Heart left ventricle (tissue), 16 donors: ENCODE measurements at places on chromosomes 6 and 20. TPM values are rescaled to one million over a fixed set of nuclear protein-coding genes. Genes with fewer than 3 reads are reported as not detected.

ZBP1 gene
- polyA plus RNA-seq, result 0.15 TPM

NDUFAF4 gene
- polyA plus RNA-seq, result 75.2 TPM

CPXM1 gene
- polyA plus RNA-seq, result 0.27 TPM

DPPA5 gene
- polyA plus RNA-seq, result not detected

GPRC6A gene
- not detected for polyA plus RNA-seq

ABCF1 gene
- polyA plus RNA-seq, result 28.0 TPM

CD93 gene
- polyA plus RNA-seq, result 9.2 TPM

TXLNB gene
- polyA plus RNA-seq, result 10.1 TPM

BNIP5 gene
- not detected for polyA plus RNA-seq

FOXC1 gene
- polyA plus RNA-seq, result 2.1 TPM

OPN5 gene
- 0.53 TPM for polyA plus RNA-seq

GRCh38 chr20:37398750-37399621 is 53.0 kb downstream of the SRC start:
- DNase-seq, result no peak

- DNase-seq, result no peak
Measured at GRCh38 chr20:11790046-11790445, 127.6 kb upstream of the BTBD3 start.

DNA sequence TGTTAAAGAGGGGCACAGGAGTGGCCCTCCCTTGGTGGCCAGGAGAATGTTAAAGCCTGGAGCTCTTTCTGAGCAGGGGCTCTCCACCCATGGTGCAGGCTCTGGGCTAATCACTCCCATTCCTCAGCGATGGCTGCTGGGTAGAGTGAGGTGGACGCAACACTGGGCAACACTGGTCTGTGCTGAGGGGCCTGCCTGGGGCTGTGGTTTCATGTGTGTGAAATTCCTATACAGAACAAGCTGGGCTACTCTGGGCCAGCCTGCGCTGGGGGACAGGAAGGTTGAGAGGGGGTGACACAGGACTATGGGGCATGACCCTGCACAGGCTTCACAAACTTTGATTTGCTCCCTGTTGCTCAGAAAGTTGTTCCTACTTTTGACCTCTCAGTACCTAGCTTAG is 392.6 kb downstream of the ZFAND3 start:
- no peak for DNase-seq

- DNase-seq, result peak; percentile 73
Measured at GRCh38 chr20:57399587-57400155, 8.5 kb downstream of the RBM38 start.

DNA sequence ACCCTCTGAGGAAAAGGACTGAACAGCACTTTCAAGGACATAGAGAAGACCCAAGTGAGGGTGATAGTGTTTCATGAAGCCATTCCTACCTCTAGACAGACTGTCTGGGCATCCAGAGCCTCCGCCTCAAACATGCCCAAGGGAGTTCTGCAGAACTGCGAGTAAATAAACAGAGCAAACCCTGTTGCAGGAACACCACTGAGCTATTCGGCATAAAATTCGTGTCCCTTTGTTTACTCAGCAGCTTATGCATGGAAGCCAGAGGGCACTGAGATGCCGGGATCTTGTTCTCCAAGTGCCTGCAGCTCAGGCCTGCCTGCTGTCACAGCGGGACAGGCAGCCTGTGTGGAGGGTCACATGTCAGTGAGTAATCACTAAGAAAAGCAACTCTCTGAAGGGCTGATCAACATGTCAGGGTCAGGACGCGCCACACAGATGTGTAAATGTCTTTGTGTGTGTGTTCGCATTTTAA is 164.9 kb upstream of the HEY2 start:
- peak; percentile 61 for DNase-seq

DNA sequence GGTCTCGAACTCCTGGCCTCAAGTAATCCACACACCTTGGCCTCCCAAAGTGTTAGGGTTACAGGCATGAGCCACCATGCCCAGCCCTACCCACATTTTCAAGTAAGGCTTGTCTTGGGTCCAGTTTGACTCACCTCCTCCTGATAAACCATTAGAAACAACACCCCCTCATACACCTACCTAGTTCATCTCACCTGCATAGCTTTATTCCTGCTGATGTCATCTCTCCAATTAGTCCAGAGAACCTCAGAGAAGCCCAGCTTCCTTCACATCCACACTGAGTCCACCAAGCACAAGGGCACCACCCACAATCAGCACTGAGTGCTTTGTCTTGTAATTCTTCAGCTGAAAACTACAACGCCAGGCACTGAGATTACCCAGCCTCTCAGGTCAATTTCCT is 35.3 kb downstream of the KIF16B start:
- no peak for DNase-seq

- no peak for DNase-seq
Measured at GRCh38 chr20:48069596-48069995, 284.3 kb upstream of the SULF2 start.

GRCh38 chr6:152112491-152113261 is 305.2 kb downstream of the ESR1 start:
- peak; percentile 83 for DNase-seq

- no peak for DNase-seq
Measured at GRCh38 chr6:119076173-119076572, 2.3 kb downstream of the FAM184A start.

DNA sequence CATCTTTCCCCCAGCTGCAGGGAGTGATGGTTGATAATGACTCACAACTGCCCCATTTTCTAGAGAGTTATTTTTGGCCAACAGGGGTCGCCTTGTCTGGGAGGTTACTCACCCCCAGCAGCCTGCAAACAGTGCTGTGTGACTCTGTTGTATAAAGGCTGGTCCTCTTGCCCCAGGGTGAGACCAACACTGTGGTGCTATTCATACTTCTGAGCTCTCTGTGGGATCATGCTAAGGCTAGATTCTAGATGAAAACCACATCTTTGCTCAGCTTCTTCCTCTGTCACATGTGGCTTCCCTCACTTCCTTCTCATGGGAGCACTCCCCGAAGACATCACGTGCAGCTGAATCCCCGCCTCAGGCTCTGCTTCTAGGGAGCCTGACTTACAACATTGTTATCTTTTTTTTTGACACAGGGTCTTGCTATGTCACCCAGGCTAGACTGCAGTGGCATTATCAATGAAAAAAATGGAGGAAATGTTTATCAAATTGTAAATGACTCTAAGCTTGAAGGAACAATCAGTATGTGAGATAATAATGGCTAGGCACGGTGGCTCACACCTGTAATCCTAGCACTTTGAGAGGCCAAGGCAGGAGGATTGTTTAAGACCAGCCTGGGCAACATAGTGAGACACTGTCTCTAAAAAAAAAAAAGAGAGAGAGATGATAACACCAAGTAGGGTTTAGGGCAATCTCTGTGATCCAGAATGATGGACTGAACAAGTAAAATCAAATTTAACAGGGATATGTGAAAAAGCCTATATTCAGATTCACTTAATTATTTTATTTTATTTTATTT is 55.7 kb upstream of the SLC23A2 start:
- peak; percentile 48 for DNase-seq

- no peak for DNase-seq
Measured at GRCh38 chr6:81589465-81590313, 162.8 kb downstream of the TENT5A start.

- peak; percentile 80 for DNase-seq
Measured at GRCh38 chr6:6724539-6725467, 136.3 kb downstream of the LY86 start.

- DNase-seq, result peak; percentile 40
Measured at GRCh38 chr20:22924046-22924737, 110.9 kb upstream of the SSTR4 start.

DNA sequence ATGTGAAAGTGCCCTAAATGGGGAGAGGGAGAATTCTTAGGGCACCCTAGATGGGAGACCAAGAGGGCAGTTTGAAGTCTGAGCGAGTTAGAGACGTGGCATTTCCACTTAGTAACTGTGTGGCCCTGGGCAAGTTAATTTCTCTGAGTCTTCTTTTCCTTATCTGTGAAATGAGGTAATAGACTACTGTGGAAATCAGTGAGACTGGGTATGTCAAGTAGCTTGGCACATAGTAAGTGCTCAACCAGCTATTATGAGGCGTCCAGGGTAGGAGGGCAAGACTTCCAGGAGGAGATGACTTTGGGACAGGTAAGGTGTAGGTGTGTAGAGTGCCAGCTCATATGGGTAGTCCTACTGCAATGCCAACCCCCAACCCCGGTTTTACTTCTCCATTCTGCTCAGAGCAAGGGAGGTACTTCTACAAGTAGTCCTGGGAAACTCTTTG is 770 bp downstream of the KIF3B start:
- no peak for DNase-seq

DNA sequence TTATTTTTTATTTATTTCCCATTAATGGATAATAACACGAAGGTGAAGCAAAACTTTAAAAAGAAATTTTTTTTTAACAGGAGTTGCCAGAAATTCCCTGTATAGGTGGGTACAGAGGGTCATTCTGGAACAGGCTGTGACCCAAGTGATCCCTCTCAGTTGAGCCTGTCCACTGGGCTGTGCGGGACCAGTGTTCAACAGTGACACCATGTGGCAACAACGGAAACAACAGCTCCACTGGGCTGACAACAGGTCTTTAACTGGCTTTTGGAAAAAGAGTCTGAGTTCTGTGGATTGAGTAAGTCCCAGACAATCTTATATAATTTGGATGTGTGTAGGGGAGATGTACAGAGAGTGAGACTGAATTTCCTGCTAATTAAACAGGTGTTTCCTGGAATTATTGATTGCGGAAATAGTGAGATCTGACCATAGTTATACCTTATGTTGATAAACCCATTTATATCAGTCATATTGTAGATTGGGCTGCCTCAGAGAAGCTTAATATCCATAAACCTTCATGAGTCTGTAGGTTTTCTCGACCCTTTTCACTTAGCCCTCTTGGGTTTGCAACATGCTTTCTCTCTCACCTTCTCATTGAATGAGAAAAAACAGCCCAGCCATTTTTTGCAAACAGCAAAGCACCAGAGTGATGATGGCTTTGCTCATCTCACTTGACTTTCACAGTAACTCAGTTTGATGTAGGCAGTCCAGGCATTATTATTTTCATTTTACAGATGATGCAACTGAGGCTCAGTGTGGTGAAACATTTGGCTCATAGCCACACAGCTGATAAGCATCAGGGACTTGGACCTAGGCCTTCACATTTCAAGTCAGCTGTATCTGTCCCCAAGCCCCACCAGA is 17.5 kb downstream of the KIAA1755 start:
- no peak for DNase-seq

DNA sequence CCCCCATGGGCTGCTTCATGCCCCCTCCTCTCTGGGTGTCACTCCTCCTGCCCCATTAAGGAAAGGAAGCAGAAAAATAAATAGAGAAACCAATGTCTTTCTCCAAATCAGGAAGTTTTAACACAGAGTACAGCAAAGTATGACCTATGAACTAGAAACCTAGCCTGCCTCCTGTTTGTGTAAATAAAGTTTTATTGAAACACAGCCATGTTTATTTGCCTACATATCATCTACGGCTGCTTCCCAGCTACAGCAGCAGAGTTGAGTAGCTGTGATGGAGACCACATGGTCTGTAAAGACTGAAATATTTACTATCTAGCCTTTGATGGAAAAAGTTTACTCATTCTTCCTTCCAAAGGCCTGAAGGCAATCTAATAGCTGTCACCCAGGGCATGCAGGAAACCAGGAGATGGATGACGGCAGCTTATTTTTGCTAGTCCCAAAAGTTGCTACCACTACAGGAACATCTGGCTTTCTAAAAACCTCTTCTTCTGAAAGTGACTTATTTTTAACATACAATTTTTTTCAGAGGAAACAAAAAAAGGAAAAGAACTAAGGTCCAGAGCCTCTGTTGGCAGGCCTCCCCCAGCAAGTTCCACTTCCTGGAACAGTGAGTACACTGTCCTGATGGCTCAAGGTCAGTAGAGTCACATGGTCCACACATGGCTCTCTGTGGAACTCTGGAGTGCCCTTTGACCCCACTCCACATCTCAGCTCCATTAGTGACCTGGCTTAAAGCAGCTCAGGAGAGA is 287.8 kb downstream of the PTPRT start:
- DNase-seq, result peak; percentile 65

DNA sequence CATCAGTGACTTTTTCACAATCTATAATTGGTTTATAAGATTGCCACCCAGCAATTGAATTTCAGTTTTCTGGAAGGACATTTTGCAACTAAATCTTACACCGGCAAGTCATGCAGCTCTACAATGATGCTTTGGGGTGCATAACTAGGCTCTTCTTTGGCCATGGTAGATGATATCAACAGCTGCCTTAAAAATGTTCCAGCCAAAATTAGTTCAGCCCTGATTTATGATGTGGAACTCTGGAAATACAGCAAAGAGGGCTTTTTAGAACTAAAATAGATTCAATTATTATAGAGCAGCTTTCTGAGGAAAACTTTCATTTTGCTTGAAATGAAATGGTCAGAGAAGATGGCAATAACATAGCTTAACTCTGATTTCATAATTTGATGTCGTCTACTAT is 18.4 kb upstream of the MCM9 start:
- DNase-seq, result no peak

- DNase-seq, result peak; percentile 31
Measured at GRCh38 chr20:29873946-29874345, 1383.5 kb upstream of the DEFB115 start.

DNA sequence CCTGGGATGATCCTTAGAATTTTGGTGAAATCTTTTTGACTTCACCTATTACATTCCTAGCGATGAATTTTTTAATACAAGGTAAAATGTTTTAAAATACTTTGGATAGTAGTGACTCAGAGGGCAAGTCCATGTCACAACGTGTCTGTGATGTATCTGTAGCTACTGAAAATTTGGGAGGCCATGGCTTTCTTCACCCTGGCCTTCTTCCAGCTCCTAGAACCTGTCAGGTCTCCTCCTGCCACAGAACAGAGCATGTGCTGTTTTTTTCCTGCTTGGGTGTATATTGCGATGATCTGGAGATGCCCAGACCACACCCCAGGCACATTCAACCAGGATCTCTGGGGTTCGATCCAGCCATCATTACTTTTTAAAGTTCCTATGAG is 194.4 kb downstream of the BTBD3 start:
- no peak for DNase-seq

DNA sequence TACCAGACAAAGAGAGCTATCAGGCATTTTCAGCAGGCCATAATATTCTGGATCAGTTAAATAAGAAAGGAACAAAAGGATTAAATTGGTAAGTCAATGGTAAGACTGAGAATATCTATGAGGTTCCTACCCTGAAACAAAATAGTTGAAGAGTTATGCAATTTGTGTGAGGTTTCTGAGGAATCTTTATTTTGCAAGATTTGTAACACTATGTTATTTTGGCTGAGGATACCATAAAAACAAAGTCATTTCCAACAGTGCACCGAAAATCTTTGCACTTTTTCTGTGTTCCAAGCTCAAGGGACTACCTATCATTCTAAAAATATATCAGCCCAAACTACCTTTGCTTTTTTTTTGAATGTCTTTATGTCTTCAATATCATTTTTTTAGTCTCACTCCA is 383.3 kb upstream of the CITED2 start:
- DNase-seq, result no peak
